M059J (cell line): ENCODE measurements at places on chromosomes 11 and 22. TPM values are rescaled to one million over a fixed set of nuclear protein-coding genes. Genes with fewer than 3 reads are reported as not detected.

The ADM2 gene
- 0.15 TPM in 1 of 2 replicates, not detected in the other for total RNA-seq

DNA sequence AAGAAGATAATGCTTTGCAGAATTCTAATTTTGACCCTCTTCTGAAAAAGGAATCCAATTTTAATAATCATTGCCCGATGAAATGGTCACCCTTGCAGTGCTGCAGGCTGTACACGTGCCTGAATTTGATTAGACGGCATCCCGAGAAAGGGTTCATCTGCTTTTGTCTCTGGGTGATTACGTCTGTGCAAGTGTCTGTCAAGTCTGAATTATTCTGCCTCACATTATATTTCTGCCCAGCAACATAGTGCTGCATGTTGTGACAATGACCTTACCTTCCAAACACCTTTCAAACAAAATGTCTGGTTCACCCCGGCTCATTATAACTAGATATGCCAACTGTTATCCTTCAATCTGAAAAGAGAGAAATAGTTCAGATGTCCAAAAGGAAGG lies 164.1 kb downstream of the MAML2 start:
- no peak for DNase-seq

DNA sequence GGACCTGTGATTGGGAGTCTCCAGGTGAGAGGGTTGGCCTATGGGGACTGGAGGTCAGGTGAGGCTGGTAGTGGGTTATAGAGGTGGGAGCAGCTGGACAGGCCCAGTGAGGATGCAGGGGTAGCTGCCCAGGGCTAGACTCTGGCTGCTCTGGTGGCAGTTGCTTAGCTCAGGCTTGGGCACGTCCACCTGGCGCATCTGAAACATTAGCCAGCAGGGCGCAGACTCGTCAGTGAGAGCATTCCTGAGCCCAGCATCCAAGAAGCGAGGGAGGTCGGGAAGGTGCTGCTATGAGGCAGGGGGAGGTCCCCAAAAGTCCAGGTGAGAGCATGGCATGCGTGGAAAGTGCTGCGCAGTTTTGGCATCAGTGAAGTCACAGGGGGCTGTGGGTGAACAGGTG lies 3.5 kb upstream of the GGT1 start:
- DNase-seq = no peak

- DNase-seq = peak; percentile 81
Observed at GRCh38 chr11:119474682-119475596, 52.0 kb upstream of the THY1 start.

DNA sequence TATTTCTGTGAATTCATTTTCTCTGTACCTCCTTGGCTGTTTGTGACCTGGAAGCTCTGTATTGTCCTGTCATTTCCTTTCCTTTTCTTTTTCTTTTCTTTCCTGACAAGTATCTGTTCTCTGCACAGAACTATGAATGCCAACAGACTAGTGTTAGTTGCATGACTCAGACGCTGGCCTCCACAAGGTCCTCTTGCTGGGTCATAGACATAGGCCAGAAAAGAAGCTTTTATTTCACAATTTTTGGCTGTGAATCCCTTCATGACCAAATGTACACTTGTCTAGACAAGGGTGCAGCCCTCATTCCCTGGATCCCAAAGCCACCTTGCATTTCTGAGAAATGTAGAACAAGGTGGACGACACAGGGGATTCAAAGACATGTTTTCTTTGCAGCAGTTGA lies 104.1 kb upstream of the MTNR1B start:
- peak; percentile 13 for DNase-seq

The MMP8 gene
- total RNA-seq = not detected in 2 replicates

GRCh38 chr11:71305041-71305440 lies 52.7 kb upstream of the SHANK2 start:
- no peak for DNase-seq

The VSIG2 gene
- not detected in 2 replicates for total RNA-seq

The VWCE gene
- total RNA-seq = not detected in 2 replicates

GRCh38 chr11:79388201-79388600 lies 52.6 kb downstream of the TENM4 start:
- DNase-seq = peak; percentile 34

- no peak for DNase-seq
Observed at GRCh38 chr22:50224071-50224470, 20.8 kb downstream of the TUBGCP6 start.

DNA sequence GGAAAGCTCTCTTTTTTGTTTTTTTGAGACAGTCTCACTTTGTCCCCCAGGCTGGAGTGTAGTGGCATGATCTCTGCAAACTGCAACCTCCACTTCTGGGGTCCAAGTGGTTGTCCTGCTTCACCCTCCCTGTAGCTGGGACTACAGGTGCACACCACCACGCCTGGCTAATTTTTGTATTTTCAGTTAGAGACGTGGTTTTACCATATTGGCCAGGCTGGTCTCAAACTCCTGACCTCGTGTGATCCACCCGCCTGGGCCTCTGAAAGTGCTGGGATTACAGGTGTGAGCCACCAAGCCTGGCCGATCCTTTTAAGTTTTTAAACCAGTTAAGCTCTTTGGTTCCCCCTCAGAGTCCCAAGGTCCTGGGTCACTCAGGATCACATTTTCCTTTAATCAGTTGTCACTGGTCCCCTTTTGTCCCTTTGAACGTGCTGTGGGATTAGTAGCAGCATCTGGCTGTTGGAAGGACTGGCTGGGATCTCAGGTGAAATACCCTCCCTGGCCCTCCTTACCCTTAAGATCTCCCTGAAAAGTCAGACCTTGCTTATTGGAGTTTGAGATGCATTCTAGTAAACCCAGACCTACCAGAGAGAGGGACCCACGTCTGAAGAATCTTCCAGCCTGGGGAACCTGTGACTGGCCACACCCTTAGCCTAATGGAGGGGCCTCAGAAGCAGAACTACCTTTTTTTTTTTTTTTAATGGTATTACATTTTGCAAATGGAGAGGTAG lies 8.1 kb downstream of the MALAT1 start:
- DNase-seq = peak; percentile 99

- no peak for DNase-seq
Observed at GRCh38 chr11:10648871-10649270, 44.7 kb downstream of the IRAG1 start.

- peak; percentile 36 for DNase-seq
Observed at GRCh38 chr11:121711236-121711635, 258.5 kb upstream of the SORL1-AS1 start.

DNA sequence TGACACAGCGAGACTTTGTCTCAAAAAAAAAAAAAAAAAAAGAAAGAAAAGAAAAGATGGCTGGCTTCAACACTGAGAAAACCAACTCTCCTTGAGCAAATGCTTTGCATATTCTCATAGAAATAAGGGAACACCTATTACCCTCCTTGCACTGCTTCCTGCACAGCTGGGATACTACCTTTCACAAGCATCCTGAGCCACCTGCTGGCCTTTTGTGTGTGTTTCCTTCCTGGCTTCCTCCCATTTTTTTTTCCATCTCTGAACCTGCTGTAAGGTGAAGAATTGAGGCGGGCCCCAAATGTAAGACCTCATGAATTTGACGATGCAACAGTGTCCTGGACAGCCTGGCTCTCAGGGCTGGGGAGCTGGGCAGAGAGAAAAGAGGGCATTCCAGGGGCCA lies 1.9 kb upstream of the RFPL3 start:
- peak; percentile 16 for DNase-seq

- DNase-seq = no peak
Observed at GRCh38 chr22:20991252-20992055, 9.4 kb downstream of the LZTR1 start.

The CHRM1 gene
- total RNA-seq = not detected in 2 replicates

DNA sequence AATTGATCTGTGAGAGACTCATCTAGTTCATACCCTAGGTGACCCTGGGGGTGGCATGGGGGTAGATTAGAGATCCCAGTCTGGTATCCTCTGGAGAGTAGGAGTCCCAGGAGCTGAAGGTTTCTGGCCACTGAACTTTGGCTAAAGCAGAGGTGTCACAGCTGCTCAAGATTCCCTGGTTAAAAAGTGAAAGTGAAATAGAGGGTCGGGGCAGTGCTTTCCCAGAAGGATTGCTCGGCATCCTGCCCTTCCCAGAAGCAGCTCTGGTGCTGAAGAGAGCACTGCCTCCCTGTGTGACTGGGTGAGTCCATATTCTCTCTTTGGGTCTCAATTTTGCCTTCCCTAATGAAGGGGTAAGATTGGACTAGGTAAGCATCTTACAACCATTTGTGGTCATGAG lies 653 bp downstream of the IL18BP start:
- DNase-seq = peak; percentile 42

DNA sequence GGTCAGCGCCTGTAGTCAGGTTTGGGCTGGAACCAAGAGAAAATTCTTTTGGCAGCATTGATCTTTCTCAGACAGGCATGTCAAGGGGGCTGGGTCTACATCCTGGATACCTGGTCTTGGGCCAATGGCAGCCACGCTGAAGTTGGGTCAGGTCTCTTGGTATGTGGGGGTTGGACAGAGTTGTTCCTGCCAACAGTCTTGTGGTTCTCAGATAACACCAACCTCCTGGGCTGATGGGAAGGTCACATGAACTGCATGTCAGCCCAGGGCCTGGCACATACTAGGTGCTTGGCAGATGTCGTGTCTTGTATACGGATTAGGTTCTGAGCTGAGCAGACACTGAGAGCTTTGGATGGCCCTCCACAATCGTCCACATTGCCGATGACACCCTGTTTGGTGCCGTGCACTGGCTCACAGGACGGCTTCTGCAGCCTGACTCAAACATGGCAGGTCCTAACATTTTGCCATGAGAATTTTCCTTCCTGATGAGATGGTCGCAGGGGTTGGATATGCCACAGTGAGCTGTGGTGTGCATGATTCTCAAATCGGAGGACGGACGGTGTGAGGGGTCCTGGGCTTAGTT lies 42.0 kb downstream of the FBLN1 start:
- peak; percentile 43 for DNase-seq

DNA sequence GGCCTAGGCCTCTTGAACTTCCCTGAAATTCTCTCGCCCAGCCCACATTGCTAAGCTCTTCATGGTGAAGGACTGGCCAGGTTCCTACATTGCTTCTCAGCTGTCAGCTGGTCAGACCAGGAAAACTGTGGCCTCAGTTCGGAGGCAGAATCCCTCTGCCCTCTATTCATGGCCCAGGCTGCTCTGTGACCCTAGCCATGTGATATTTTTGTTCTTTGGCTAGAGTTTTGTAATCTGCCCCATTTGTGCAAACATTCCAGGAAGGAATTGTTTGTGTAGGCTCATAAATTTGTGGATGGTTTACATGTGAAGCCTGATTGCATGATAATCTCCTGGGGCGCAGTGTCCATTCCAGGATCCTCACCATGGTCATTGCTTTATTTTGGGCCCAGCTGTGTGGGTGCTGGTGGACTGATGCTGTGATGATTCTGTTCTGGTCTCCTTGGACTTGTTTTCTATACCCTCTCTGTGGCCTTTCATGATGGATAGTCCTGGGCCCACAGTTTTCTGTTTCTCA lies 149.1 kb upstream of the E2F8 start:
- DNase-seq = no peak

The PDE2A gene
- total RNA-seq = 1.2 and 4.6 TPM in 2 replicates

- DNase-seq = no peak
Observed at GRCh38 chr22:49286181-49286760, 541.4 kb downstream of the BRD1 start.

DNA sequence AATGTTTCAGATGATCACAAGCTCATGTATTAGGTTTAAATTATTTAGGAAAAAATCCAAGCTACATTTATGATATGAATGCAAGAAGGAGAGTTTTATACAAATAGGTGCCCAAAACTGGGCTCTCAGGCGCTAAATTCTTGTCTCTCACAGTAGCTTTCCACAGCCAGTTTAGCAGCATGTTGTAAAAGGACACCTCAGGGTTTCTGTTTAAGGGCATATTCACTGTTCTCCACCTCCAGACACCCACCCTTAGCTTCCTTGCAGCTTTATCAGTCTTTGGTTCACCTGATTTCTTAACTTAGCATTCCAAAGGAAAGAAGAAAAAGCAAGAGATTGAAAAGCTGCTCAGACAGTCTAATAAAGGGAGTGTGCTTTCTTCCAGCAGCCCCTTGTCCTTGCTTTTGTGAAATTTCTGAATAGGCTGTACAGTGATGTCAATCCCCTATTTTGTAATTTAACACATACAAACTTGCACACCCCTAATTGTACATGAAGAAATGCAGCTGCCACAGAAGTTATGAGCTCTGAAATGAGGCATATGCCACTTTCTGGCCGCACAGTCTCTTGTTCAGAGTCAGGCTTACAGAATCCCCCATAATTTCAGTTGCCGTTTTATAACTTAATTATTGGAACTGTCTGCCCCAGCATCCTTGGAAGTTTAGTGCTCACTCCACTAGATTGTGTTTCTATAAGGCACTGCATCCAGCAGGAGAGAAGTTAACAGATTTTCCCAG lies 262.1 kb downstream of the DDX10 start:
- DNase-seq = no peak

GRCh38 chr11:96282625-96283220 lies 60.3 kb downstream of the MAML2 start:
- DNase-seq = no peak

The HEPN1 gene
- total RNA-seq = not detected in 2 replicates

The NTM gene
- 0.96 and 1.5 TPM in 2 replicates for total RNA-seq

The MMP1 gene
- 75.7 and 80.6 TPM in 2 replicates for total RNA-seq

The OTOG gene
- total RNA-seq = not detected in 2 replicates

- peak; percentile 49 for DNase-seq
Observed at GRCh38 chr22:23036684-23037428, 33.5 kb upstream of the GNAZ start.

The LMNTD2 gene
- total RNA-seq = 1.1 and 3.8 TPM in 2 replicates

GRCh38 chr22:17785185-17786184 lies 11.2 kb upstream of the BID start:
- DNase-seq = no peak

DNA sequence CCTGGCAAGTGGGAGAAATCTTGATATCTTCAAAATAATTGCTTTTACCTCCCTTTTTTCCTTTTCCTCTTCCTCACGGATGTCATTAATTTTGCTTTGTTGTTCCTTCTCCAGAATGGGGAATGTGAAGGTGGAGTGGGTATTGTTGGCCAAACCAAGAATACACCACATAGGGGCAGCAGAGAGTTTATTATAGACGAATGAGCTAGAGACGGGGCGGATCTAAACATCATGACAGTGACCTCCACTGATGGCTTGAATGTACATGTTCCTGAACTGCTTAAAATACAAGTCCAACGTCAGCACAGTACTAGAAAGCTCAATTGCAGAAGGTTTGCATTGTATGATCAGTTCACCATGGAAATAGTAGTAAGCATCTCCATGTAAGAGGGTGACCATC lies 122.3 kb upstream of the SNX19 start:
- DNase-seq = peak; percentile 46

The TMEM121B gene
- total RNA-seq = 0.07 TPM in 1 of 2 replicates, not detected in the other

DNA sequence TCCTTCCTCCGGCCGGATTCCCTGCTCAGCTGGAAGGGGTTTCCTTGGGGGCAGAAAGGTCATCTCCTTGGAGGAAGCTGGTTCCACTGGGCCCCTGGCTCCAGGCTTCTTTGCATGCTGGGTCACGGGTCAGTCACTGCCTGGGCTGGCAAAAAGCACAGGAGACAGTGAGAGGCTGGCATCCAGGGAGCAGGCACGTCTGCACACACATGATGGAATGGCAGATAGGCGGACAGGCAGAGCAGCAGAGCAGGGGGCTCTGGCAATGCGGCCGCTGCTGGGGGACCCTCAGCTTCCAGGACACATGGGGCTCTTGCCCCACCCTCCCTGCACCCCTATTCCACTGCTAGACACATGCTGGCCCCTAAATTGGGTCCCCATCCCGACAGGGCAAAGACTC lies 40.4 kb downstream of the C11orf58 start:
- no peak for DNase-seq
